ENCODE measurements at places on chromosomes 2 and 18. TPM values are rescaled to one million over a fixed set of nuclear protein-coding genes. Genes with fewer than 3 reads are reported as not detected.
A peak's percentile ranks its signal among the peaks of the same experiment; 100 is the strongest.

Gene GRB14
- 14.8 TPM for total RNA-seq

Gene STK16
- total RNA-seq: 15.6 TPM

Gene CNDP1
- not detected for total RNA-seq

Gene C2orf66
- 0.18 TPM for total RNA-seq

Gene CPO
- 0.50 TPM for total RNA-seq

Gene MLPH
- total RNA-seq: 121 TPM

Gene RAMP1
- total RNA-seq: 359 TPM

Gene IL1B
- 0.59 TPM for total RNA-seq

Gene NAT8
- total RNA-seq: not detected

Gene IL37
- not detected for total RNA-seq

GRCh38 chr18:28760299-28760698 is 583.4 kb upstream of the CDH2 start:
- no peak for DNase-seq

DNA sequence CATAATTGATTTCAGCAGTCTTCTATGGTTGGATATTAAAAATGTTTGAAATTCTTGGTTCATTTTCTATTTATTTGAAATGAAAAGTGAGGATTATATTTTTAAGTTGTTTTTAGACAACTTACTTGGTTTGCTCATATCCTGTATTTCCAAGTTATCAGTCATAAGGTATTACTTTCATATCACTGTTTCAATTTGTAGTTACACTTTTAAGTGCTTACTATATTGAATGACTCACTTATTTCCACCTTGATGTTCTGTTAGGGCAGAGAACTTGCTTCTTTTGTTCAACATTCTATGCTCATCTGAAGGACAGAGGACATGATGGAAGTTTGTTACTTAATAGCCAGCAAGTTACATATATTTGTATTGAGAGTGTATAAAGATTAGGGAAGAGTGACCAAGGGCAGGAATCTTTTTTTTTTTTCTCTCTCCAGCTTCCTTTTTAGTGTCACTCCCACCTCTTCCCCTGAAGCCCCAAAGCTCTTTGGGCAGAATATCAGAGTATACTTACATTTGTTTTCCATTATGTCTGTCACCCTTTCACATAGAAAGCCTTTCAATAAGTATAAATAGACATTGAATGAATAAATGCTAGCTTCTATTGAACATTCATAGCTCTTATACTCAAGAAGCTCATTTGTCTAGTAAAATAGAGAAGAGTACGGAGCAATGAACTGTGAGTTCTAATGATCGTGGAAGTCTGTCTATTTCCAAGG is 28.1 kb downstream of the PIK3C3 start:
- no peak for DNase-seq

- no peak for DNase-seq
Observed at GRCh38 chr2:179139506-179139905, 89.6 kb upstream of the CCDC141 start.

- no peak for DNase-seq
Observed at GRCh38 chr18:46480226-46480625, 176.8 kb downstream of the LOXHD1 start.

DNA sequence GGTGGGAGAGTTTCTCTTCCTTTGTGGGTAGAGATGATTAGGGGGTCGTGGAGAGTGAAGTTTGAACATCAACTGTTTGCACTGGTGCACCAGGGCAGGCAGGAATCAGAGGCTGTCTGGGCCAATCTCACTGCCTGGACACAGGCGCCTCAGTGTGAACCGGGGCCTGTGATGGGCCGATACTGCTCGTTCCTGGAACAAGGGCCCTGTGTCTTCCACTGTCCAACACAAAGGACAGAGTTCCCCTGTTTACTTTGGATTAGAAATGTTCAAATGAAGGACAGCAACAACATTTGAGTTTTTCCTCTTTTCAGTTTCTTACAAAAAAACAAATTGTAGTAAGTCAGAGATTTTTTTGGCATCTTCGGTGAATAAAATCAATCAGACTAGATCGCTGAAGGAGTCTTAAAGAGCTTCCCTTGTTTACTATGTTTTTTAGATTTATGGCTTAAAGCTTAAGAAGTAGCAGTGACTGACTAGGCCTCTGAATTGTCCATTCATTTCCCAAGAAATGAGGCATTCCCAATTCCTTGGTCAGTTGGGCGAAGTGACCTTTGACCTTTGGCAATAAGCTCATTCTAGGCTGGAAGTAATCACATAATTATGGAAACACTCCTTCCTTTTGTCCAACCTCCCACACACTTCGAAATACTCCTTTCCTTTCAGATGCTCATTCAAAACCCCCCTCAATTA is 11.6 kb upstream of the TGFA start:
- DNase-seq: no peak

DNA sequence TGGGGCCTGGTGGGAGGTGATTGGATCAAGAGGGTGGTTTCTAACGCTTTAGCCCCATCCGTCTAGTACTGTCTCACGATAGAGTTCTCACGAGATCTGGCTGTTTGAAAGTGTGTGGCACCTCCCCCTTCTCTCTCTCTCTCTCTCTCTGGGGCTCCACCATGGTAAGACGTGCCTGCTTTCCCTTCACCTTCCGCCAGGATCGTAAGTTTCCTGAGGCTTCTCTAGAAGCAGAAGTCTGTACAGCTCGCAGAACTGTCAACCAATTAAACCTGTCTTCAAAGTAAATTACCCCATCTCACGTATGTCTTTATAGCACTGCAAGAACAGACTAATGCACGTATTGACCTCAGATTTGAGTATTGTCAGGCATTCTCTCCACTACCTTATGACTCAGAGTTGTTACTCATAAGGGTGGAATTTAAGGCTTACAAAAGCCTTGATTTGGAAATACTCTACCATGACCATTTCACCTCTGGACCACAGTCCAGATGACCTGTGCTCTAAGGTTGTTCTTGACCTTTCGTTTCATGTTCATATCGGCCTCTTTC is 99.5 kb upstream of the AGAP1 start:
- DNase-seq: no peak

GRCh38 chr2:28613633-28614501 is 118.0 kb downstream of the PLB1 start:
- DNase-seq: peak; percentile 10

GRCh38 chr2:77519164-77519887 is 2.9 kb downstream of the LRRTM4 start:
- DNase-seq: no peak

DNA sequence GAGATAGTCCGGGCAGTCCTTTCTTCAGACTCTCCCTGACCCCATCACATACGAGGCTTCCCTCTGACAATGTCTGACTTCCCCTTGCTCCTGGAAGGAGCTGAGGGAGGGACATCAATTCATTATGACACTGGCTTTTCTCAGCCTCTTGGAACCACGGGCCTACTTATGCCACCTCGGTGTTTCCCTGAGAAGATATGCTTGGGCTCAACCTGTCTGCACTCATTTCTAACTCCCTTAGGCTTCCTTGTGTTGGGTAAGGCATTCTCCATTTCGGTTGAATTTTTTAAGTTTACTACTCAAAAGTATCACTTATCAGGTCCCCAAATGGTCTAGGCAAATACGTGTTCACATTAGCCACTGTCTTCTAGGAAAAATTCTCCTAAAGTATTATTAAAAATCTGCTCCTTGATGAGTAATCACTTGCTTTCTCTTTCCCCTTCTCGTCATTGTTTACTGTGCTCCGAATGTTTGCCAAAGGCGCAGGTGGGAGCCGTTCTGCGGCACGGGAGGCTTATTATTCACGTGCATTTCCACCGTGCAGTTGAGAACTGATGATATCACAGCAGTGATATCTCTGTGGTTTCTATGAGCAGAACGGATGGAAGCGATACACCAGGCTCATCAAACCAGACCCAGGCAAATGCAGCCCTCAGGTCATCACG is 33.1 kb downstream of the ARL4C start:
- DNase-seq: no peak

GRCh38 chr18:24913507-24914170 is 438.3 kb downstream of the ZNF521 start:
- peak; percentile 30 for DNase-seq

DNA sequence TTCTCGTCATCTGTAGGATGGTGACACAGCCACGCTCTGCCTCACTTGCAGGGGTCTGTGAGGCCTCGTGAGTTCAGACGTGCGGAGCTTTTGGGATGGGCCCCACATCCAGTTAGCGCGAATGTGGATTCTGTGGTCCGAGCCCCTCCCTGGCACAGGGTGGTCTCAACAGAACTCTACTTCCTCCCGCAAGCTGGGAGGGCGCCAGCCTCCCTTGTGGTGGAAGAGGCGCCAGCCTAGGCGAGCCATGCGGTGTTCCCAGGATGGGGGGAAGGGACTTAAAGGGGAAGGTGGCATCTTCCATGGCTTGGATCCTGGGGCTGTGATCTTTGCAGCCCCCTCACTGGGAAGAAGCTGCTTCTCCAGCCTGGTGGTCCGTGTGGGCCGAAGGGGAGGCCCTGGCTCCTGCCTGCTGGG is 1.4 kb downstream of the SNORC start:
- DNase-seq: no peak

DNA sequence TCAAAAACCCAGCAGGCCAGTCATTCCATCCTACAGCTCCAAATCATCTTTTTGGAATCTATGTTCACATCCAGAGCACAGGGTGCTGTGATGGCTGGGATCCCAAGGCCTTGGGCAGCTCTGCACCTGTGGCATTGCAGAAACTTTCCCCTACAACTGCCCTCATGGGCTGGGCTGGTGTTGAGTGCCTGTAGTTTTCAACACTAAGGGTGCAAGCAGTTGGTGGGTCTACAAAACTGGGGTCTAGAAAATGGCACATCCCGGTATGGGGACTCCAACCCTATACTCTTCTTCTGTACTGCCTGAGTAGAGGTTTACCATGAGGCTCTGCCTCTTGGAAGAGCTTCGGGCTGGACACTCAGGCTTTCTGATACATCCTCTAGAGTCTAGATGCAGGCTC is 95.2 kb upstream of the TEKT4 start:
- no peak for DNase-seq

- peak; percentile 39 for DNase-seq
Observed at GRCh38 chr2:1743396-1744150, 742 bp downstream of the PXDN start.

- DNase-seq: no peak
Observed at GRCh38 chr2:185202381-185202780, 536.2 kb upstream of the FSIP2 start.

- no peak for DNase-seq
Observed at GRCh38 chr18:67261931-67262552, 254.5 kb downstream of the DSEL start.

GRCh38 chr2:133157141-133157540 is 411.1 kb downstream of the NCKAP5 start:
- DNase-seq: no peak

DNA sequence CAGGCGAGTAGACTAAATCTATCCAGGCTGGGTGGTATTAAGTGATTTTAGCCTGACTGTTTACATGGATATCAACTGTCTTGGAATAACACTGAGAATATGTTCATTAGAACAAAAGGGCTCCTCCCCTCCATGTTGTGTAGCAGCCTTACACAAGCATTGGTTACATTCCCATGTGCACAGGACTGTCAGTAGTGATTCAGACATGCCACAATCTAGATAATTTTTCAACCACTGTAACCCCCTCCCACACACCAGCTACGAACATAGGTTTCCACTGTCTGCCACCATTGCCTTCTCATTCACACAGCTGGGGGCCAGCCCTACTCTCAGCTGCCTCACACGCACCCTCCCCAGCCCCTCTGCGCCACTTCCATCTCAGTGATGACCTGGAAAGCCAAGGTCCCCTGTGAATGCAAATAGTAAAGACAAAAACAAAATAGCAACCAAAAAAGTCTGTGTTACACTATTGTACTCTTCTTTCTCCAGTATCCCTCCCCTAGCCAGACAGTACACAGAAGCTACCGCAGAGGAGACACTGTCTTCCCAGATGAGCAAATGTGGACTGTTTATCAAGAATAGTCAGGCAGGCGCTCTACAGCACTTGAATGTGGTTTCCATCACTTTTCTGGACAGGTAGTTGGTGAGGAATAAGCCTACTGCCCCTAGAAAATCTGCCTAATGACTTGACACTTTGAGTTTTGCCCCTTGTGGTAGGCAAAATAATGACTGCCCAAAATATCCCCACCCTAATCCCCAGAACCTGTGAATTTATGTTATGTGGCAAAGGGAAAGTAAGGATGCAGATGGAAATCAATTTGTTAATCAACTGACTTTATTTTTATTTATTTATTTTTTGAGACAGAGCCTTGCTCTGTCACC is 27.9 kb upstream of the TYMS start:
- no peak for DNase-seq

DNA sequence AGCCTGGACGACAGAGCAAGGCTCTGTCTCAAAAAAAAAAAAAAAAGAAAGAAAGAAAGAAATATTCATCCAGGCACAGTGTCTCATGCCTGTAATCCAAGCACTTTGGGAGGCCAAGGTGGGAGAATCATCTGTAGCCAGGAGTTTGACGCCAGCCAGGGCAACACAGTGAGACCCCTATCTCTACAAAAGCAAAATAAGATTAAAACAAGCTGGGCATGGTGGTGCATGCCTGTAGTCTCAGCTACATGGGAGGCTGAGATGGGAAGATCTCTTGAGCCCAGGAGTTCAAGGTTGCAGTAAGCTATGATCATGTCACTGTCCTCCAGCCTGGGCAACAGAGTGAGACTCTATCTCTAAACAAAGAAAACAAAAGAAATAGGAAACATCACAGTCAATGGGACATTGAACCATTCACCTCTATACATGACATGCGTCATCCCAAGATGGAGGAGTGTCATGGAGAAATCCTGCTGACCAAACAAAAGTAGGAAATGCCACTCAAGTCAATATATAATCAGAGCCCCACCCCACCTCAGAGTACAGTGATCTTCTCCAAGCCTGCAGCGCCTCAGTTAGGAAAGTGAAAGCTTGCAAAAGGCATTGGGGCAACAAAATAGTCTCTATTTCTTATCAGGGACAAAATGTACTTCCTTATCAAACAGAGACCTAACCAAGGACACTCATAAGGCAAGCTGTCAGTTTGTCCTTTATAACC is 9.8 kb downstream of the FEV start:
- no peak for DNase-seq

- no peak for DNase-seq
Observed at GRCh38 chr2:230414302-230414701, 1.7 kb upstream of the SP100 start.

DNA sequence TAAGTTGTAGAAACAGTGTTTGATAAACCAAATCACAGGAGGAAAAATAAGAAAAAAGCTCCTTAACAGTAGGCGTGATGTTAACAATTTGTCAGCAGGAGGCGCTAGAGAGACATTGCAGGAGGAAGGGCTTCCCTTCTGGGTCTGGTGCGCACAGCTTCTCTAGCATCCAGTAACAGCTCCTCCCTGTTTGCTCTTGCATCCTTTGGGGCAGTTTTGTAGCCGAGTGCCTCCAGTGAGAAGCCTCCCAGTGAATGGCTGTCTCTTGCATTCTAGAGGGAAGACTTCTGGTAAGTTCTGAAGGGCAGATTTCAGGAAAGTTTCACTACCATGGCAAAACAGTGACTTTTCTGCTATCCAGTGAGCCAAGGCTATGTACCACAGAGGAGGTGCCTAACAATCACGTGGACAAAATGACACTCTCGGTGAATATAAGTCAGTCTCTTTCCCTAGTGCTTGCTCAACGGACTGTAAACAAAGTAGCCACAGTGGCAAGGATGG is 9.5 kb upstream of the ZNF396 start:
- DNase-seq: peak; percentile 67
